Thyroid gland (tissue), 4 donors: ENCODE measurements at places on chromosomes 6 and 20. TPM values are rescaled to one million over a fixed set of nuclear protein-coding genes. Genes with fewer than 3 reads are reported as not detected.

GRCh38 chr6:151914484-151914883, 107.0 kb downstream of the ESR1 start:
- H3K27ac ChIP-seq = no peak overlapping the region
- H3K4me3 ChIP-seq = no peak overlapping the region
- no peaks in the 10 kb centered on the region for H3K36me3 ChIP-seq
- no peak for DNase-seq
- no peaks in the 10 kb centered on the region for H3K4me1 ChIP-seq

PI16 gene
- 5.1 TPM for total RNA-seq

GRCh38 chr6:37109714-37110499, 60.0 kb upstream of the PIM1 start:
- H3K4me3 ChIP-seq = no peak overlapping the region
- H3K27ac ChIP-seq = peak overlapping the region; percentile 74
- H3K27me3 ChIP-seq = no peaks in the 10 kb centered on the region
- peaks cover 17% of the 10 kb centered on the region for H3K4me1 ChIP-seq
- no peaks in the 10 kb centered on the region for H3K36me3 ChIP-seq

LTB gene
- not detected for total RNA-seq

- DNase-seq = no peak
- no peak overlapping the region for H3K4me3 ChIP-seq
- peaks cover 5% of the 10 kb centered on the region for H3K4me1 ChIP-seq
- no peaks in the 10 kb centered on the region for H3K36me3 ChIP-seq
Measured at GRCh38 chr6:37488476-37488875, 11.2 kb downstream of the CCDC167 start.

- peaks cover 20% of the 10 kb centered on the region for H3K4me1 ChIP-seq
- no peaks in the 10 kb centered on the region for H3K36me3 ChIP-seq
- no peak for DNase-seq
- no peak overlapping the region for H3K27ac ChIP-seq
Measured at GRCh38 chr20:25364180-25364788, 26.4 kb downstream of the ABHD12 start.

DNA sequence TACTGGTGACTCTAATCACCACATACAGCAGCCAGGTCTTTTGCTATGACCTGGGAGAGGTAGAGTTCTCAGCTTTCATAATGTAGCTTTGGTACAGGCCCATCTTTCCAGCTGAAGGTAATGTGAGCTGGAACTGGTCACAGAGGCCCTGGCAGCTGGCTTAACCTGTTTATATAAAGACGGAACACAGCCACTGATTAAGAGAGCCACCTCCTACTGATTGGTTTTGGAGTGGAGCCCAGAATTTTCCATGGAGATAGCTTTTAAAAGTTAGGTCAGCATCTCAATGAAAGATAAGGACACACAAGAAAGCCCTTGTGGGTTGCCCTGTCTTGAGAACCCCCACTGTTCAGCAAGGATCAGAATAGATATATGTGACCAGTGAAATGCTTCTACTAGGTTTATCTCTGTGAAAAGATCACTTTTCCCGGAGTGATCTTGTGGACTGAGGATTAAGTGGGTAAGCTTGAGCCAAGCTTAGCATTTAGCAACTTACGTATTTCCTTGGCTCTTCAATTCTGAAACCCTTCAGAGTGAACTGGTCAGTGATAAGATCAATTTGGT, 213.7 kb upstream of the CITED2 start:
- no peak overlapping the region for H3K4me3 ChIP-seq
- DNase-seq = peak; percentile 71
- no peaks in the 10 kb centered on the region for H3K36me3 ChIP-seq
- peaks cover 31% of the 10 kb centered on the region for H3K4me1 ChIP-seq
- H3K27ac ChIP-seq = peak overlapping the region; percentile 48
- no peaks in the 10 kb centered on the region for H3K27me3 ChIP-seq

GRCh38 chr20:6732001-6732447, 35.5 kb upstream of the BMP2 start:
- no peaks in the 10 kb centered on the region for H3K36me3 ChIP-seq
- peak; percentile 35 for DNase-seq
- H3K27ac ChIP-seq = no peak overlapping the region
- no peaks in the 10 kb centered on the region for H3K27me3 ChIP-seq

DNA sequence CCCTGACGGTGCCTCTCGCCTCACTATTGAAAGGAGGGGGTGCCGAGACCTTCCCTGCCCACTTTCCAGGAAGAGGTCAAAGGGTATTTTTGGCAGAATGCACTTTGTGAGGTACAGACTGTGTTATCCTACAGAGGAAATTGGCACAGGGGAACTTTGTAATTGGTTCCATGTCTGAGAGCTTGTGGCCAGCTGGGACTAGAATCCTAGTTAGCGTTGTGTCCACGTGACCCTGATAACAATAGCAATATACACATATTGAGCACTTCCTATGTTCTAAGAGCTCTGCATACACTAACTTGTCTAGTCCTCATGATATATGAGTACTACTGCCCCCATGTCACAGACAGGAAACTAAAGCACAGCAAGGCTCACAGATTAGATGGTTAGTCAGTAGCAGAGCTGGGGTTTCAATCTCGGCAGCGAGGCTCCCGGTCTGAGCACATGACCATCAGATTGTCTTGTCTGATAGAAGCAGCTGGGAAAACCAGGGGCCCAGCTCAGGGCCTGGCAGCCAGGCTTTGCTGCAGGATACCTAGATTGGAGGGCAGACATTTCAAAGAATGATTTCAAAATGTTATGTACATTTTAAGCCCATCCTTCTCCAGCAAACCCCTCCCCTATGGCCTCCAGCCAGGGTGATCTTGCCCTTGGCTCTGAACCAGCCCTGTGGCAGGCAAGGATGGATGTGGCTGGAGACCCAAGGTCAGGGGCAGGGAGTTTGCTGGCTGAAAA, 1.4 kb downstream of the MAPK13 start:
- peak overlapping the region; percentile 18 for H3K4me3 ChIP-seq
- peaks cover 15% of the 10 kb centered on the region for H3K4me1 ChIP-seq
- peaks cover 9% of the 10 kb centered on the region for H3K36me3 ChIP-seq
- no peaks in the 10 kb centered on the region for H3K27me3 ChIP-seq
